ENCODE measurements at places on chromosomes 1 and 21. TPM values are rescaled to one million over a fixed set of nuclear protein-coding genes. Genes with fewer than 3 reads are reported as not detected.

DNA sequence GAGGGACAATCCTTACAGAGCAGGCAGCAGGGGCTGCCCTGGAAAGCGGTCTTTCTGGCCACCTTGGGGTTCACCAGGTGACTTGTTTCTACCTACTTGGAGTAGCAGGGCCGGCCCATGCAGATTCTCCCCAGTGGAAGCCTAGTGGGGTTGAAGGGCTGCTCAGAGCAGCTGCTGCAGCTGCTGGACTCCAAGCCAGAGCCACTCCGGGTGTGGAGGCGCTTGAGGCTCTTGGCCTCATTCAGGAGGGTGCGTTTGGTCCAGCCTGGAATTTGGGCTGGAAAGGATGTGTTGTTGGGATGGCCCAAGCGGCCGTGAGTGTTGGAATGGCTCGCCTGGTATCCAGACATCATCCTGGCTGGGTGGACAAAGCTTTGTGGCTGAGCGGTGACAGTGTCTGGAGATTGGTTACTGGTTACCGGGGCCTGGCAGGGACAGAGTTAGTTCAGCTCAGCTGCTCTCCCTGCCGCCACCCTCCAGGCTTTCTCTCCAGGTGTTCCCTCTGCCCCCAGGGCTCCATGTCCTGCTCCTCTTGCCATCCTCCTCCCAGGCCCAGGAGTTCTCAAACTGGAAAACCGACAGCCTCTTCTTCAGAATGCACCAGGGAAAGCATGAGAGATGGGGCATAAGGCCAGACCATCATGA lies 14.2 kb upstream of the HSPG2 start:
- DNase-seq = no peak

GRCh38 chr1:236016083-236016482 lies 48.8 kb downstream of the NID1 start:
- no peak for DNase-seq

DNA sequence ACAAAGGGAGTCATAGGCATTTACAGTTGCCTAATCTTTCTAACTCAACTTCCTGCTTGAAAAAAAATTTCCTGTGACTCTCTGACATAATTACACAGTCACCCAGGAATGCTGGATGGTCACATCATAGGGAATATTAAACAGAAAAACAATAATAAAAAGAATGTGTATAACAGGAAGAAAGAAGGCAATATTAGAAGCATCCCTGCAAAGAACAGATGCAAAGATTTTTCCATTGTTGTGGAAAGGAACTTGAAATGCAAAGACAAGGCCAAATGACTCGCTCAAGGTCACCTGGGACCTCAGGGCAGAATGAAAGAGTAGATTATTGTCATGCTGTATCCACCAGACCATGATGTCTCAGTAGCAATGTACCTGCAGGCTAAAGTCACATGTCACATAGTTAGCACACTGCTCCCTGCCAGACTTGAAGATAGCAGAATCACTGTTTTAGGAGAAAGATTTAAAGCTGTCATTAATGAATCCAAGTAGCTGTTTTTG lies 184.3 kb downstream of the CYYR1 start:
- DNase-seq = no peak

The S100A12 gene
- total RNA-seq = not detected

- DNase-seq = no peak
Observed at GRCh38 chr1:218673170-218673569, 328.0 kb downstream of the TGFB2 start.

The KCNJ9 gene
- total RNA-seq = not detected

- no peak for DNase-seq
Observed at GRCh38 chr1:78005755-78006154, 1.0 kb downstream of the DNAJB4 start.

GRCh38 chr21:44927587-44928461 lies 7.1 kb upstream of the ITGB2 start:
- peak; percentile 68 for DNase-seq

The TMEM269 gene
- total RNA-seq = 0.29 TPM

GRCh38 chr1:202843081-202843480 lies 32.3 kb downstream of the PCAT6 start:
- DNase-seq = no peak

The HES4 gene
- 1.8 TPM for total RNA-seq

DNA sequence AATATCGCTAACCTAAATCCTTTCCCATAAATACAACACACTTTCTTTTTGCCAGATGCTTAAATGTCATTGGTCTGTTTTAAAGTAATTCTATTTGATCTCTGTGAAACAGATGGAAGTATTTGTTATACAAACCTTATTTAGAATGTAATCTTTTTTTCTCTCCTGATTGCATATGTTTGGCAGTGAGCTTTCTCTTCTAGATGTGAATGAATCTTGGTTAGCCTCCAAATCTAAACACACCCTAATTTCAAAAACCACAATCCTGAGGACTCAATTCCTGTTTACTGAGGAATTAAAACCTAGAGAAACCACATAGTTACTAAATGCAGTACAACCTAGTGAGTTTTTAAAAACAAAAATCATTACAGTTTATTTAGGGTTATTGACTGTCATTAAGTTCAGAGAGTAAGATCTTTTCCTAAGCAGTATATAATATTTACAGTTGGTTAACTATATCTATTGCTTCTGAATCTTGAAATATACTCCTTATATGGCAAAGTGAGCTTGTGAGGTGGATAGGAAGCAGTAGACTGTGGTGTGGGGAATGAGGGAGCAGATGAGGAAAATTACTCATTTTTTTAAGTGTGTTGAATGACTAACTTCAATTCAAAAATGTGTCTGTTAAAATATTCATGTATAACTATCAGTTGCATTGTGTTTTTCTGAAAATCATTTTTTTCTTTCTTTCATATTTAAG lies 218.7 kb downstream of the FMN2 start:
- no peak for DNase-seq

GRCh38 chr1:220890602-220891001 lies 11.4 kb downstream of the HLX start:
- no peak for DNase-seq

DNA sequence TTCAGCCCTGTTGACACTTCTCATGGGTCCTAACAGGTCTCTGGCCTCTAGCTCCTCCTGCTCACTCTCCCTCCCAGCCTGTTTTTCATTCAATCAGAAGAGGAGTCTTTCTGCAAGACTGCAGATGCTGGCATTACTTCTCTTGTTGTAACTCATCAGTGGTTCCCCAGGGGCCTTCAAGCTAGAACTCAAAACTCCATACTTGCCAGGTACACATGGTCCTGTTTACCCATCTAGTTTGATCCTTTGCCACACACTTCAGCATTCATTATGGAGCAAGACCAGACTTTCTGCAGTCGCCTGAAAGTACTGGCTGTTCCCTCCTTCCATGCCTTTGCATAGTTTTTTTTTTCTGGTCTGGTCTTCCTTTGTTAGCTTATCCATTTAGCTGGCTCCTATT lies 47.9 kb downstream of the SERBP1 start:
- DNase-seq = no peak

DNA sequence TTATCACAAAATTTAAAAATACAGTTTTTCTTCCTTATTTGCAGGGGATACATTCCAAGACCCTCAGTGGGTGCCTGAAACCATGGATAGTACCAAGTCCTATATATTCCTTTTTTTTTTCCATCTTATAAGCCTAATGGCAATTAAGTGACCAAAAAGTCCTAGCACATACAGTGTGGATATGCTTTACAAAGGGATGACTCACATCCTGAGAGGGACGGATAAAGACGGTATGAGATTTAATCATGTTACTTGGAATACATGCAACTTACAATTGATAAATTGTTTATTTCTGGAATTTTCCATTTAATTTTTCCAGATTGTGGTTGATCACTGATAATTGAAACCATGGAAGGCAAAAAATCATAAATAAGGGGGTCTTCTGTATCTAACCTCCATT lies 181.2 kb upstream of the BRINP3 start:
- no peak for DNase-seq

The PRDM15 gene
- 18.1 TPM for total RNA-seq

GRCh38 chr1:63730211-63730610 lies 43.6 kb upstream of the ROR1 start:
- no peak for DNase-seq

Measured in activated T-helper 1 cell treated with anti-CD3 and anti-CD28 coated beads, Interleukin-12 subunit alpha, Interleukin-12 subunit beta, Interleukin-2, Interleukin-4 antibody, amounts not matched to agents 30 ng/mL and 10 ng/mL and 1 ng/mL, durations not matched to agents 14 hours and 24 hours and 36 hours (primary cell).